ENCODE measurements at places on chromosomes 1 and 21. TPM values are rescaled to one million over a fixed set of nuclear protein-coding genes. Genes with fewer than 3 reads are reported as not detected.

Gene IVL
- not detected for polyA plus RNA-seq

Gene ITLN2
- not detected for polyA plus RNA-seq

Gene LCA5L
- not detected for polyA plus RNA-seq

Gene FCRL3
- 67.9 TPM for polyA plus RNA-seq
